Activated T-helper 9 cell treated with anti-CD3 and anti-CD28 coated beads, Interleukin-2, amount 50 U/mL, for 16 hours (primary cell): ENCODE measurements at places on chromosomes 6 and 20.

GRCh38 chr6:64538722-64539121 lies 903.1 kb downstream of the PHF3 start:
- no peak for DNase-seq

- peak; percentile 25 for DNase-seq
Measured at GRCh38 chr6:142842418-142843261, 102.3 kb downstream of the HIVEP2 start.

DNA sequence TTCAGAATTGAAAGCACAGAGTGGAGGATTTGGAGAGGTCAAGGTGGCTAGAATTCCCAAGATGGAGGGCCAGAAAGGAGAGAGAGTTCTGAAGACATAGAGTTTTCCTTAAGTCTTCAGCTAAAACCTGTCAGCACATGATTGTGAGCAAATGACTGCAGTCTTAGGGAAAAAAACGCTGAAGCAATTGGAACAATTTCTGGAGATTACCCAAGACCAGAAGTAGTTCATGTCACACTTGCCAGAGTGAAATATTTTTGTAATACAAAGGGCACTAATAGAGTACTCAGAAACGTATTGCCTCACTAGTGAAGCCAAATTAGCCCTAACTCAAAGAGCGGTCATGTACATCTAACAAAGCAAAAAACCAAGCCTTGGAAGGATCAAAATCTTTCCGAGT lies 541.3 kb upstream of the MARCKS start:
- DNase-seq: no peak

- DNase-seq: no peak
Measured at GRCh38 chr6:158314737-158315136, 2.5 kb downstream of the TULP4 start.

DNA sequence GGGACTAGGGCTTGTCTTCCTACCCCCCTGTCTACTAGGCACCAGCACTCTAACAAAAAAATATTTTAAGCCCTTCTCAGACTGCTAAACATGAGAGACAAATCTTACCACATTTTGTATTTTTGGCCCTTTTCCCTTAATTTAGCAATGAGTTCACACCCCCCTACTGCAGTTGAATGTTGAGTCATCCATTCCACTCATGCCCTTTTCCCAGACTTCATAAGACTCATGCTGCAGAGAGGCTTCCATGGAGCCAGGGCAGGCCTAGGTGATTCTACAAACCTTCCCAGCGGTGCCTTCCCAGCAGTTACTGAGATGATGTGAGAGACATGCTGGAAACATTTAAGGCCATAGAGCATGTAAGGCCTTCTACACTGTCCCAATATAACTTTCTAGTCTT lies 53.9 kb downstream of the PXDC1 start:
- DNase-seq: no peak

- DNase-seq: no peak
Measured at GRCh38 chr20:39876976-39877635, 811.9 kb downstream of the MAFB start.

GRCh38 chr20:57786304-57786932 lies 76.6 kb upstream of the PMEPA1 start:
- DNase-seq: no peak

DNA sequence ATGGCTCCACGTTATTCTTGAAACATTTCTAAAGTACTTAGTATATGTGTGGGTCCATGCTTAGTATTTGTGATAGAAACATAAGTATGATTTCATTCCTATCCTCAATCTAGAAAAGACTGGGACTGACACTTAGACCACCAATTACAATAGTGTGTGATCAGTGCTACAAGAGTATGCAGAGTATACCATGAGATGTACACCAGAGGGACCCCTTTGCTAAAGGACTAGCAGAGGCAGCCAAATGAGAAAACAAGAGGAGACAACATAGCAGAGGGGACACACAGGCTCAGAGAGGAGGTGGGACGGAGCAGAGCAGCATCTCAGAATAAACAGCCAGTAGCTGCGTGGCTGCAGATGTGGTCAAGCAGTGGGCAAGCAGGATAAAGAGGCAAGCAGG lies 21.0 kb downstream of the RMND1 start:
- no peak for DNase-seq

GRCh38 chr6:144335311-144335861 lies 50.3 kb downstream of the UTRN start:
- DNase-seq: no peak

DNA sequence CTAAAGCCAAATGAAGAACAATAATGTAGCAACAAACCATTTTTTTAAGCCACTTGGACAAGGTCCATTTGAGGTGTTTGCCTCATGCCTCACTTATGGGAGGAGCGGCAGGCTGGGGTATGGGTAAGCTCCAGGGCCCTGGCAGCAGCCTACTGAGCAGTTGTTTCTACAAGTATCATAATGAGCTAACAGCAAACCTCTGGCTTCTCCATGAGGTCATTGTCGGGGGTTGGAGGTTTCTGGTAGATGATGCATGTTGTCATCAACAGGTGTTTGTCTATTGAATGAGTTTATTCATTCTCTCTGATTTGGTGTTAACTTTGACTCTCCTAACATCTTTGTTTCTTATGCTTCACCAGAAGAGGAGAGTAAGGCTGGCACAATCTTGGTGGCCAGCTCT lies 150.7 kb downstream of the TBC1D7 start:
- no peak for DNase-seq

DNA sequence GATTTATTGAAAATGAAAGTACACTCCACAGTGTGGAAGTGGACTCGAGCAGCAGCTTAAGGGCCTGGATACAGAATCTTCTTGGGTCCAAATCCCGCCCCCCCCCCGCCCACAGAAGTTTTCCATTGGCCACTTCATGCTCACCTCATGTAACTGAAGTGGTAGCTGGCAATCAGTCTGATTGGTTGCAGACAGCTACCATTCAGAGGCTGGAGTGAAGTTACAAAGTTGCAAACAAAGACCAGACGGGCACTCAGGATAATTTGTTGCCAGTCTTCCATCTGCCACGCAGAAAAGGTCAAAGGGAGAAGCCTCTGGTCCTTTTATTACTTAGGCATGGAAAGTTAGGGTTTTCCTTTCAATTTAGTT lies 25.8 kb upstream of the FABP7 start:
- DNase-seq: no peak

DNA sequence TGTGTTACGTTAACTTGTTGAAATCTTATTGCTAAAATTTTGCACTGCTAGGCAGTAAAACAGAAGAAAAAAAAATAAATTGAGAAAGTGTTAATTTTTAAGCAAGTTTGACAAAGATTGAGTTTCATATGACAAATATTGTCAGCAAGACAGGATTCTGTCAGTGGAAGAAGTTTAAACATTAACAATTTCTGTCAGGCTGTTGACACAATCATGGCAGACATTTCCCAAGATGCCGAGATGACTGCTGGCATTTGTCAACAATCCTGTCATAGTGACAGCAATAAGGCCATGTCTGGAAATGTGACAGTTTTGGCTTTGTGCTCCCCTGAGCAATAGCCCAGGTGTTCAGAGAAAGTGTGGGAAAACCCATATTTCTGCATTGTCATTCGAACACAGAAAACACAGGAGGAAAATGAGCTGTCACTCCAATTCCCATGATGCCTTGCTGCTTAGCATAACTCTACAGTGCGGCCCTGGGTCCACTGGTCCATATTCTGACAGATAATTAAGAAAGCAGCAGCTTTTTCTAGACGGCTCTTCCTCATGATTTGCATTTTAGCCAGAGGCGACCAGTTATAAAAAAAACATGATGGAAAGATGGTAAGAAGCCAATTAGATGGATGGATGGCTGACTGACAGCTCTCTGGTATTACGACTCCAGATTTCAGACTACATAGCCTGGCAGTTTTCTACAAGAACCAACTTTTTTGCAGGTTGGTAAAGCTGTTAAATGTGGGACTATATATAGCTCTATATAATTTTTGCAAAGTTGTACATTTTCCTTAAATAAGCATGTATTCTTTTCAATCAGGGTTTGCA lies 43.6 kb upstream of the DEFB112 start:
- no peak for DNase-seq

GRCh38 chr6:62940848-62941247 lies 270.4 kb upstream of the FKBP1C start:
- no peak for DNase-seq

GRCh38 chr6:157586088-157586414 lies 205.1 kb downstream of the ZDHHC14 start:
- DNase-seq: no peak

GRCh38 chr20:64065974-64066343 lies 3.0 kb downstream of the TCEA2 start:
- DNase-seq: no peak

GRCh38 chr6:73182021-73182607 lies 43.2 kb downstream of the KHDC1L start:
- no peak for DNase-seq

DNA sequence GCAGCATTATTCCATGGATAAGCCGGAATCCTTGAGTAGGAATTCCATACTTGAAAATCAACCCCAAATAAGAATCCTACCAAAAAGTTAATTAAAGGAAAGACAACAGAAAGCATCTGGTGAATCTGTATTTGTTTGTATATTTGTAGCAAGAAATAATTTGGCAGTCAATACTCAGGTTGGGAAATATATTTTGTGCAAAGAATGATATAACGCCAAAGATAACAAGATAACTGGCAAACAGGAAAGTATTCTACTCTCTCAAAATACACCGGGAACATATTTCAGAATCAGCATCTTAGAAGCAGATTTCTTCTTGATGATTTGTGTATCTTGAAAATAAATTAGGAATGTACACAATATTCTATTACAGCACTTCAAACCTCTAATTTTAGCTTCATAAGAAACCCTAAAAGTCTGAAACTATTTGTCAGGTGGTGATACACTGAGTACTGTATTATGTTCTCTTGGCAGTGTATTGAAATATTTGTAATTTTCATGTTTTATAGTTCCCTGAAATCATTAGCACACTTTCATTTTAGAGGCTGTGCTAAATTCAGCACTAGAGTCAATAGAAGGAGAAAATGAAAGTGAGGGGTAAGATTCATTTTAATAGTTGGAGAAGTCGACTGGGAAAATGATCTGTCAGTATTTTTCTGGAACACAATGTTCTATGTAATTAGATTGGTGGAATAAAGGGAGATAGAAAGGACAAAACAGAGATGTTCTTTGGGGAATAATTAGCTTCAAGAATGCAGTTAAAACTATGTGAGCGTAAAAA lies 879.7 kb upstream of the GJE1 start:
- DNase-seq: no peak

DNA sequence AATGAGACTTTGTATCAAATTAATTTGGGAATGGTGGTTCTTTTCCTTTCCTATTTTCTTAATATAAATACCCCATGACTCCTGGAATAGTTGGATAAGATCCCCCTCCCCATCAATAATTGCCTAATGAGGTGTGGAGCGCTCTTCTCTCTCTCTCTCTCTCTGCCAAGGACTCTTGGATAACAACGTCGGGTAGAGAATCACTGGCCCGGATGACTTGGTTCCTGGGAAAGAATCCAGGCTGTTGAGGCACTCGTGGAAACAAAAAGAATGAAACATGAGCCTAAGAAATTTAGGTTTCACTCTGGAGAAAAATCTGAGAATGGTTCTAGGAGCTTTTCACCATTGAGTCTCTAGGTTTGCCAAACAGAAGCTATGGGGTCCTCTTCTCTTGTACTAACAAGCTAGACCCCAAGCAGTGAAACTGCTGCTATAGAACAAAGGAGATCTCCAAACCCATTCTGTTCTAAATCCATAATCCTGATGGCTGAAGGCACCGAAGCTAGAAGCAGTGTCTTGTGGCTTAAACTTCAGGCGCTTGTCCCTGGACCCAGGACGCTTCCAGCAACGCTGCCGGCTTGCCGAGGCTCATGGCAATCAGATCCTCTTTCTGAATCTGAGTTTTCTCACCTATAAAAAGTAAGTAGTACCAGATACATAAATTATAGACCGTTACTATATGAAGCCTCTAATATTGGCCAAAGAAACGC lies 241.6 kb upstream of the BTBD3 start:
- DNase-seq: no peak
